ENCODE measurements at places on chromosomes 1 and 21. TPM values are rescaled to one million over a fixed set of nuclear protein-coding genes. Genes with fewer than 3 reads are reported as not detected.

The ABCA4 gene
- 0.29 TPM for polyA plus RNA-seq

The PALMD gene
- polyA plus RNA-seq = 1.7 TPM

The SH2D2A gene
- 1.8 TPM for polyA plus RNA-seq

The HDGF gene
- 159 TPM for polyA plus RNA-seq

DNA sequence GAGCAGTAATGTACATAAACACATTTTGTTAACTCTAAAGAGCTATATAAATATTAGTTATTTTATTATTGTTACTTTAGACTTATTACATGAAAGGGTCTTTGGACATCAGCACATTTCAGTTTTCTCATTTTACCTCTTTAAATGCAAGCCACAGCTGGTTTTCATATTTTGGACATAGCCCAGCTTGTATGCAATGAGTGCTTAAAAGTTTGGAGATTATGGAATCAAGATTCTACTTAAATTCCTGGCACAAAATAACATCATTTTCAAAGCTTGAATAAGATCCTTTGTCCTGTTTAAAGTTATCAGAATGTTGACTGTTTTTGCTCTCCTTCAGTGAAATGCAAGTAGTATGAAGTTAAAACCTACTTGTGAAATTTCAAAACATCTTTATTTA is 15.5 kb upstream of the LEPR start:
- DNase-seq = no peak

DNA sequence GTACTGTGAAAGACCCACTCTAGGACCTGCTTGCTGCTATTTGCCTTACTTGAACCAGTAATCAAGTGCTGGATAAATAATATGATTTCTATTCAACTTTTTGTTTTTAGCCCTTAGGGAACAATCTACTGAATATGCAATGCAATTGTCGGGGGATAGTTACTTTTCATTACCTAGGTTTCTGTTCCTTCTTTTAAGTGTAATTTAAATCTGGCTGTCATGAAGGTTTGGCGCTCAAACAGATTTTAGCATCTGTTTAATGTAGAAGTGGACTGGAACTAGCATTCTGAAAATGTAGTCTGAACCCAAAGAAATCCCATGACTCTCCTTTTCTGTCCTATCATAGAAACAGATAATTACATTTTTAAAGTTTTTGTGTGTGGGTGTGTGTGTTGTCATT is 4.8 kb downstream of the MGST3 start:
- DNase-seq = no peak

Measured in mammary epithelial cell (primary cell).